Karpas-422 (cell line): ENCODE measurements at places on chromosomes 6 and 20.
A peak's percentile ranks its signal among the peaks of the same experiment; 100 is the strongest.

GRCh38 chr6:22328474-22328873 is 31.6 kb upstream of the PRL start:
- no peak for DNase-seq

- peak; percentile 91 for DNase-seq
These were observed 919.0 kb downstream of the KIF16B start for GRCh38 chr20:15654208-15654649.

DNA sequence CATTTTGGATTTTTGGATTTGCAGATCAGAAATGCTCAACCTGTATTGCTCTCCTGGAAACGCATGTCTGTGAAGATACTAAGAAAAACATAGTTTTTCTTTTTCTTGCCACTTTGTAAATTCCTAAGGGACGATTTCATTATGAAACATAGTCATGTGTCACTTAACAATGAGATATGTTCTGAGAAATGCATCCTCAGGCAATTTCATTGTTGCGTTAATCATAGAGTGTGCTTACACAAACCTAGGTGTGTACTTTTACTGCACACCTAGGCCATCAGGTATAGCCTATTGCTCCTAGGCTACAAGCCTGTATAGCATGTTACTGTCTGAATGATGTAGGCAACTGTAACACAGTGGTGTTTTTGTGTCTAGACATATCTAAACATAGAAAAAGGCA is 13.4 kb upstream of the THEMIS start:
- no peak for DNase-seq

DNA sequence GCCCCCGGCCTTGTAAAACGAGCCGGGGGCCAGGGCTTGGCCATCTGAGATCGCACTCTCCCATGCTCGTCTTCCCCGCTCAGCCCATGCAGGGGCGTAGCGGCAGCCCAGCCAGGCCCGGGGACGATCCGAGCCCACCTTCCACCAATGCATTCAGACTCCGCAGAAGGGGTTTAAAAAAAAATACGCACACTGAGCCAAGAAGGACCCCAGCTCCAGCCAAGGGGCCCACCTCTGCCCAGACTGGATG is 320 bp downstream of the GSTA4 start:
- no peak for DNase-seq

DNA sequence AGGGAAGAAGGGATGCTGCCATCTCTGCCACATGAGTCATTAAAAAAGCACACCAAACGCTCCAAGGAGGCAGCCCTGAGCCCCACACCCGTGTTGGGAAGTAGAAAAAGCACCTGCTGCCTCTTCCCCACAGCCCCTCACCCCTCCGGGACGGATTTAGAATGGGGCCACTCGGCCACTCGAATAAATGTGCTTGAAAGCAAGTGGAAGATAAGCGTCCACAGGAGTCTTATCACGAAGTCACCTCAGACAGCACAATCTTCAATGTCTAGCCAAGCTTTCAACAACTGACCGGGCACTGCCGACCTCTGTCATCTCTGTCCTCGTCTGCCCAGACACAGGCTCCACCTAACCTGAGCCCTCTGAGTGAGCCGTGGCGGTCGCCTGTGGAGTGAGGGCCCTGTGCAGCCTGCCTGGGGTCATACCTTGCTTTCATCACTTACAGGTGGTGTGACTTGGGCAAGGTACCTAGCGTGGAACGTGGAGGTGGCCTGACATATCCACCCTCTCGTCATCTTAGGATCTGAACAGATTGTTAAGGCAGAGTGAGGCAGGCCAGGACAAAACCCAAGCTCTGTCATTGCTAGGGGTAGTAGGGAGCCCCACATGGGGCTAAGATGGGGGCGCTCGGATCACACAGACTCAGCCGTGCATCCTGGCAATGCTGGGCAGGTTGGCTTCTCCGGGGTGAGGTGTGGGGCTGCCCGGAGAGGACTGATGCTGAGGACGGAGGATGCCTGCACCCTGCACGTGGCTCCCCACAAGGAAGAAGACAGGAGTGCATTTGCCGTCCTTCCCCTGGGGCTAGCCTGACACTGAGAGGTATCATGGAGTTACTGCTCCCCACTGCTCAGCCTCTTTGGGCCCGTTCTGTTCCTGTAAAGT is 34.8 kb downstream of the PSMG4 start:
- DNase-seq, result no peak

DNA sequence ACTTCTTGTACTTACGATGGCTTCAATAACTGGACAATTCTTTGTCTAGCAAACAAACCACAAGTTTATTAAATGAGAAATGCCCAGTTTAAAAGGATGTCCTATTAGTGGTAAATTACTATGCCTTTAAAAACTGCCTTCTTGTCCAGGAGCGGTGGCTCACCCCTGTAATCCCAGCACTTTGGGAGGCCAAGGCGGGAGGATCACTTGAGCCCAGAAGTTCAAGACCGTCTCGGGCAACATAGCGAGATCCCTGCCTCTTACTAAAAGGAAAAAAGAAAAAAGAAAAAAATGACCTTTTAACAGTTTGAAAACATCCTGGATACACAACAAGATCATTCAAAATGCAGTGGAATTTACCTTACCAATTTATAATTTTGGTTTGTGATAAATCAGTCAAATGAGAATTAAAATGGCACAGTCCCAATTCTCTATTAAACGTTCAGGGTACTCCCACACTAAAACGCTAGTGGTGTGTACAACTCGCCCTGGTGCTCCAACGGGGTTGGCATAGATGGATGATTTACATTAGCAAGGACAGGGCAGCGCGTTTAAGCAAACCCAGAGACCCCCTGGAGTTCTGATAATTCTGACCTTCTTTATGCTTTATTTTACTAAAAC is 2.3 kb downstream of the ZBTB2 start:
- DNase-seq, result peak; percentile 54

DNA sequence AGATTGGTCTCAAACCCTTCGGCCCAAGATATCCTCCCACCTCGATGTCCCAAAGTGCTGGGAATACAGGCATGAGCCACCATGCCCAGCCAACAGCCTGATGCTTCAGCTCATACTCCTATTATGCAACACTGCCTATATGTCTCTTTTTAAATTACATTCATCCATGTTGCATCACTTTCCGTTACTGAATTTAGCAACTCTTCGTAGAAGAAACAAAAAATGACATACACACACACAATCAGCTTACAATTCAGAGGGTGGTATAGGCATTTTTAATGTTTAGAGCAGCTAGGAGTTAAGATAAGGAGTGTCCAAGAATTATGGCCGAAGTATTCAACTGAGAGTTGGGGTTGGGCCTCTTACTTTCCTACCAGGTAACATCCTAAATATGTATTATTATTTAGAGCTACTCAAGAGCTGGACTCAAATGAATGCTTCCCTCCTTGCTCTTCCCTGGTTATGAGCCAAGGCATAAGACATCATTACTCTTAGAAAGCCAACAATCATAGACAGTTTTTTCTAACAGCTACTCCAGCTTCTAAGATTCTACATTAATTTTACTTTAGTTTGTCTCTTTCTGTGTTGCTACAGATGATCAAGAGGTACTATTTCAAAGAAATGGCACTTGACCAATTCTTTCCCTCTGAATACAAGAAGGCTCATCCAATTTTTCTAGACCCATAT is 62.0 kb upstream of the BMP5 start:
- no peak for DNase-seq
